ENCODE measurements at places on chromosomes 12 and 14.

- no peak for DNase-seq
Observed at GRCh38 chr12:93184672-93185368, 192.9 kb upstream of the NUDT4 start.

GRCh38 chr12:54824402-54824801 lies 29.9 kb upstream of the MUCL1 start:
- no peak for DNase-seq

DNA sequence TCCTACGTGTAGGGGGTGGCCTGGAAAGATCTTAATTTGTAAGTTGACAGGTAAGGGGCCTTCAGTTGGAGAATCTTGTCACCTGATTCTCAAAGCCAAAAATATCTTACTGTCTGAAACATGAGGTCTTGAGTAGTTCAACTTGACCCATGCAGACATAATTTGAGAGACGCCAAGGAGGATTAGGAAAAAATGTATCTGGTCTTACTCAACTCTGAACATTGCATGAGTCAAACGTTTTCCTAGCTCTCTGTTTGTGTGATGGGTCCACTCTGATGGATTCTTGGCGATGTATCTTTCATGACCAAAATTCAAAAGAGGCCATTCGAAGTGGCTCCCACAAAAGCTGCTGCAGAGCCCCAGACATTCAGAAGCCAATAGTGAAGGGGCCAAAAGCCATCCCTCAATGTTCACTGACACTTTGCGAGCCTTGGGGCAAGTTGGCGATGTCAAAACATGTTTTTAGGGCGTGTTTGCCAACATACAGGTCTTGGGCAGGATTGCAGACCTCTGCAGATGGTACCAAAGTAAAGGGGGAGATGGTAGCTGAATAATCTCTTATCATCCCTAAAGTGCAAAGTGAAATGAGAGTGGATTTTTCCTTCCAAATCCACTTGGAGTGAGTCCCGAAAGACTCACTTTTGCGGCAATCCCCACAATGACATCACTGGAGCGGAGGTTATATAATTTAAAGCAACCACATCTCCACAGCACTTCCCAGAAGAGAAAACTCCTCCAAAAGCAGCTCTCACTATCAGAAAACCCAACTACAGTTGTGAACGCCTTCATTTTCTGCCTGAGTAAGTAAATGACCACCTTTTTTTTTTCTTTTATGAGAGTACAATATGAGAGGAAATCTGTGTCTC lies at the start of gene BDKRB1:
Gene BDKRB1, plus strand, starts transcription at position 710 of the 866 bp plus-strand sequence. CDS start 7,473 bp downstream, outside the sequence.
- DNase-seq, result no peak

- no peak for DNase-seq
Observed at GRCh38 chr12:94255006-94255405, 106.6 kb downstream of the PLXNC1 start.

- no peak for DNase-seq
Observed at GRCh38 chr12:76764856-76765255, 941 bp downstream of the ZDHHC17 start.

DNA sequence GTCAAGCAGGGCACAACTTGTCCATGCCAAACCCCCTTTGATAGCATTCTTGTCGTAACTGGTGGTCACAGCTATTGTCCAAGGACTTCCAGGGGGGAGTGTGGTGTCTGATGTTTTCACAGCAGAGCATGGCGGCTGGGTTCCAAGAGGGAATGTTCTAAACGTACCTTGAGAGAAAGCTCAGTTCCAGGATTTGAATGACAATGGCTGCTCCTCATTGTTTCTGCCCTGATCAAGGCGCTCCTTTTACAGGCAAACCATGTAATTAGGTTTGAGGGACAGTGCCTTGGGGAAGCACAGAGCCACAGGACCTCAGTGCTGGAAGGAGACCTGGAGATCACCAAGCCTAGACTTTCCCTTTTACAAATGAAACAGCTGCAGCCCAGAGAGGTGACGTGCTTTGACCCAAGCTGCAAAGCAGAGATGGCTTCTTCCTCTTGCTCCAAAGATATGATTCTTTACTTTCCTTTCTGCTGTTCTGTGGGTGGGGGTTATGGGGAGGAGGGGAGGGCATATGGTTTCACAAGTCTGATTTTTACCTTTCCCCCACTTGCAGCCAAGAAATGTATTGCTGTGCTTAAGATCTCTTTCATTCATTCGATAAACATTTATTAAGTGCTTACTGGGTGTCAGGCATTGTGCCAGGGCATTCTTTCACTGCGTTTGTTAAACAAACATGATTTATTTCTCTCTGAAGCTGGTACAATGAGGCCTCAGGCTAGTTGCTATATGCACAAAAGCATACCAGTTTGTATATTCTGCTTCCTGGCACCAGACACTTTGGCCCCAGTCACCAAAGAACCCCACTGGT lies 172.8 kb downstream of the KTN1 start:
- DNase-seq, result no peak

GRCh38 chr14:68968051-68968450 lies 11.1 kb downstream of the ACTN1 start:
- DNase-seq, result no peak

- DNase-seq, result no peak
Observed at GRCh38 chr12:55172686-55173085, 46.5 kb downstream of the OR9K2 start.

DNA sequence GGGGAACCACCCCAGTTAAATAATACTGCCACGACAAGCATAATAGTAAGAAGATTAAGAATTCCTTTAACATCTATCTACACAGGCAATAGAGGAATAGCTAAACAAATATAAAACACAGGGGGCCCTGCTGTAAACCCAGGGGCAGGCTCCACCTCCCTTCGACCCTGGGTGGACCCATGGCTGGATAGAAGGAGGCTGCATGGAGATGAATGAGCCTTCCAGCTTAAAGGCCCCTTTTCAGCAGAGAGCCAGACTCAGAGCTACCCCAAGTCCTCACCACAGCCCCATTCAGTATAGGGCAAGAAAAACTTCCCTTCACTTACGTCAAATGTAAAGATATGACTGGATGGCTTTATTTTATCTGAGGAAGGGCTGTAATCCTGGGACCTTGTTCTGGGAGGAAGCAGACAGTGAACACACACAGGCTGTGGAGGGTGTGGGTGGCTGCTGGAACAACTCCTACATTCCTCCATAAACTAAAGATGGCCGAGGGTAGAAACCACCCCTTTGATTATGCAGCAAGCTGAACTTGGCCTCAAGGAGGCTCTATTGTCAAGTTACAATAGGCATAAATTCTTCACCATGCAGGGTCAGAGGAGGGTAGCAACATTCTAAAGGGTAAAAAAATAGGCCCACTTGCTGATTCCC lies 30.4 kb downstream of the NUAK1 start:
- DNase-seq, result no peak

DNA sequence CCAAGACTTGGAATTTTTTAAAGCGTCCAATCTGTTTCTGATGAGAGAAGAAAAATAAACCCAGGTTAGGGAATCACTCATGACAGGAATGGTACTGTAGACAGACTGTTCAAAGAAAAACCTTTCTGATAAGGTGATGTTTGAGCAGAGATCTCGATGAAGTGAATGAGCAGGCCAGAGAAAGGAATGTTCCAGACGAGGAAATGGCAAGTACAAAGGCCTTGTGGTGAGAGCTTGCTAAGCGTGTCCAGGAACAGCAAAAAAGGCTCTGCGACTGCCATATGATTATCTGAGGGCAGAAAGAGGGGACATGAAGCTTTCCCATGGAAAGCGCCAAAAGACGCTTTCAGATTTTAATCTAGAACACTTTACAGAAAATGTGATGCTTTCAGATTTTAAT lies 458.4 kb upstream of the SOX5 start:
- no peak for DNase-seq

DNA sequence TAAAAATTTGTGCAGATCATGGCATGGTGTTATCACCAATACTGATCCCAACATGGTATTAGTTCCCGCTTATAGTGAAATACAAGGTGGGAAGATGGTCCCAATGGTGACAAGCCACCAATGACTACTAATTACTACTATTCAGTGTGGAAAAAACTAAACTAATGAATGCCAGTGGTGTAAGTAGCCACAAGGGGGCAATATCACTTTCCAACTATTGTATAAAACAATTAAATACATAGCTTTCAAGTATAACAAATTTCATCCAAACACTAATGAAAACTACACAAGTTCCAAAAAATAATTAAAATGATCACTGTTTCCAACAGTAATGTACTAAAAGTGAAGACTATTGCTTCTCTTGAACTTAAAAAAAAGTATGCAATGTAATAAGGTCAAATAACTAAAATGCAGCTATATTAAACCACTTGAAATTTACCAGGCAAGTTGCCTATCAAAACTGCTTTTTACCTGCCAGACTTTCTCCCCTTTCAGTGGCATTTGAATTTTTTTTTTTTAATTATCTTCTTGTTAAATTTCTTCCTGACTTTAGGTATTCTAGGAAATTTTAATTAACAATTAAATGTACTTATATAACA lies 58.0 kb downstream of the PAPLN start:
- DNase-seq, result no peak

DNA sequence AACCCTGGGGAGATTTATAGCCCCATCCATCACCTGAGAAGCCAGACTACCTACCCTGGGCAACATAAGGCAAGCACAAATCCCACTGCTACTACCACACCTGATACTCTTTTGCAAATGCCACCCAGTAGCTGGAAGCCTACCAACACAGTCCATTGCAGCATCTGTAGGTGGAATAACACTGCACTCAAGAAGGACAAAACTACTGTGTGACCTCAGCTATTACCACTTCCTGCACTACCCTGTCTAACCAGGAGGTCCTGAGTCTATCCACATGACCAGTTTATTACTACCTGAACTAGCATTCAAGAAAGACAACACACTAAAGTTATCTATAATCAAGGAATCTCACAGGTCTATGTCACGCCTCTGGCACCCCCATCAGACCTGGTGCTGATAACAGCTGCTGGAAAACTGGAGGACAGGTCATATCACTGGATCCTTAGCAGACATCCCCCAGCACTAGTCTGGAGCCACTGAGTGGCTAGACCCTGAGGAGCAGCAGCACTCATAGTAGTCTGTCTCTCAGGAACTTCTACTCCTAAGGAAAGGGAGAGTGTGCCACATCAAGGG lies 2.9 kb upstream of the CLEC1A start:
- DNase-seq, result no peak

GRCh38 chr14:22159957-22160356 lies 429.1 kb downstream of the DAD1 start:
- no peak for DNase-seq
